NCI-H460 (cell line): ENCODE measurements at places on chromosomes 5 and 9. TPM values are rescaled to one million over a fixed set of nuclear protein-coding genes. Genes with fewer than 3 reads are reported as not detected.

DNA sequence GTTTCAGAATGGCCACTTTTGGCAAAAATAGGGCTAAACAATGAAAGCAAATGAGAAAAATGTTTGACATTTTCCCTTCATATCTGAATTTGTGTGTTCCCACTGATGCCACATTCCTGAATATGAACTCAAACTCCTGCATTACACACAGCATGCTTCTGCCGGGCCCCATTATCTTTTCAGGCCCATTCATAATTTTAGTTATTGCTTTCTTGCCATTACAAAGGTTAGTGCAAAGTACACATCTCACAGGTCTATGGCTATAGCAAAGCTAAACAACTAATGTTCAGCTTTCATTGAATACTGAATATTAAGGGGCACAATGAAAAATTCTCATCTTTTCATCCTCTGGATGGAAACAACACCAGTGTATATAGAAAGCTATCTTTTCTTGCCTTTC lies 568.9 kb upstream of the ZNF608 start:
- DNase-seq: no peak

- DNase-seq: no peak
Observed at GRCh38 chr5:179780362-179780761, 13.4 kb upstream of the LTC4S start.

DNA sequence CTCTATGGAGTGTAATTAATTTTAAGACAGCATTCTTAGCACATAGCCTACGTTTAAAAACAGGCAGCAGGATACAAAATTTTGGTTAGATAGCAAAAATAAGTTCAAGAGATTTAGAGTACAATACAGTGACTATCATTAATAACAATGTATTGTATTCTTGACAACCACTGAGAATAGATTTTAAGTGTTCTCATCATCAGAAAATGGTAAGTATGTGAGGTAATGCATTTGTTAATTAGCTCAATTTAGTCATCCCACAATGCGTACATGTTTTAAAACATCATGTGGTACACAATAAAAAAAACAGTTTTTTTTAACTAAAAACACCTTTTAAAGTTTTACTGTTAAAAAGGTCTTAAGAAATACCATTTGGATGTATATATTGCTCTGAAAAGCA lies 94.2 kb downstream of the MUSK start:
- DNase-seq: no peak

- no peak for DNase-seq
Observed at GRCh38 chr5:74622122-74622521, 18.4 kb downstream of the ENC1 start.

GRCh38 chr9:16915126-16915831 lies 44.8 kb upstream of the BNC2 start:
- no peak for DNase-seq

GRCh38 chr5:6280425-6281100 lies 97.8 kb downstream of the MED10 start:
- DNase-seq: no peak

DNA sequence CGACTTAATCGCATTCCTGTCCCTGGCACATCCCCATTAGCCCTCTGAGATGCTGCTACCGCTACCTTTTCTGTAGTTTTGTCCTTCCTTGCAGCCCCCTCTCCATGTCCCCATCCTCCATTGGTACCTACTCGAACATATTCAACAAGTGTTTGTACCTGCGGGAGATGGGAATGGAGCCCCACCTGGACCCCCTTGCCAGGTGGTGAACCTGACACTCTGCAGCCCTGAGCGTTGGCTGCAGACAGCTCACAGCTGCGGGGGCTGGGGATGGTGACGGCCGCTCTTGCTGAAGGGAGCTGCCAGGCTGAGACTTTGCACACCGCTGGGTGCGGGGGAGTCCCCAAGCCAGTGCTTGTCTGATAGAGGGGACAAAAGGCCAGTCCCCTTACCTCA lies 96.3 kb upstream of the DAP start:
- DNase-seq: no peak

DNA sequence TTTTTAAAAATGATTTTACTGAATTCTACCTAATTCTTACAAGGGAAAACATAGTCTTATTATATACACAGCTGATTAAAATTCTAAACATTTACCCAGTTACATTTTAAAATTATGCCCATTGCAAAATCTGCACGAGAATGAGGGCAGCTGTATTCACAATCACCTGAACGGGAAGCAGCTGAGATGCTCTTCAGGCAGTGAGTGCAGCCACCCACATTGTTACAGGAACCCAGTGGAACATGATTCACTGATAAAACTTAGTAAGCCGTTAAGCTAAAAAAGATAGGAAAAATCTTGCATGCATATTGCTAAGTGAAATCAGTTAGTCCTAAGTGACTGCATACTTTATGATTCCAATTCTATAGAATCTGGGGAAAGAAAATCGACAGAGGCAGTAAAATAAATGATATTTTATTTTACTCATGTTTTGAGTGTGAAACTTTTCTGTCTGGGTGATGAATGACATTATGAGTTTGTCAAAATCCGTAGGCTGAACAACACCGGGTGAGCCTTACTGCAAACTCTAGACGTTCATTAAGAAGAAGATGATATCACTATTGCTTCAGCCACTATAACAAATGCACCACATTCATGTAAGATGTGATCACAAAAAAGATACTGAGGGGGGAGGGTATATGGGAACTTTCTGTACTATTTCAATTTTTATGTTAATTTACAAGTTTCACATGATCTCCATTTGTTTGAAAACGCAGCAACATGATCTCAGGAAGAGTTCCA lies 39.1 kb upstream of the FLT4 start:
- no peak for DNase-seq

- no peak for DNase-seq
Observed at GRCh38 chr9:20208961-20209371, 413.3 kb downstream of the MLLT3 start.

- DNase-seq: no peak
Observed at GRCh38 chr5:645421-645820, 33.3 kb downstream of the CEP72 start.

DNA sequence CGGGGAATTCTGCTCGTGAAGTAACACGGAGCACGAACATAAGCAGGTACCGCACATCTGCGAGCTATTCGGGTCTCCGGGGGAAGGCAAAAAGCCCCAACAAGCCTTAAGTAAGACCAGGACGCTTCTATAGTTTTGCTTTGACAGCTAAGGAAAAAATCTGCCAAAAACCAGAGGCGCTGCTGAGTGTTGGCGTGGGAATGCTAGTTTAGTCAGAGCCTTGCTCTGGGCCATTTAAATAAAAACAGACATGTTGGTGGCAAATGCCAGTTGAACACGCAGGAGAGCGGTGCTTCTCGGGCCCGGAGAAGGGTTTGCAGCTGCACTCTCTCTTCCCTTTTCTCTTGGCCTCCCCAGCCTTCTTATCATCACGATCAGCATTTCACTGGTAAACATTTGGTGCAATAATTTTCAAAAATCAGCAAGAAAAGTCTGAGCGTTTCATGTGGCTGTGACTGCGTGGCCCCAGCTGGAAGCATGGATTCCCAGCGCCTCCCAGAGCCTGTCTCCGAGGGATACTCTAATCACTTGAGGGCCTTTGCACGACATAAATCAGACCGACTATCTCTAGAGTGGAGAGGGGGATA lies 6.4 kb upstream of the NOTCH1 start:
- no peak for DNase-seq

DNA sequence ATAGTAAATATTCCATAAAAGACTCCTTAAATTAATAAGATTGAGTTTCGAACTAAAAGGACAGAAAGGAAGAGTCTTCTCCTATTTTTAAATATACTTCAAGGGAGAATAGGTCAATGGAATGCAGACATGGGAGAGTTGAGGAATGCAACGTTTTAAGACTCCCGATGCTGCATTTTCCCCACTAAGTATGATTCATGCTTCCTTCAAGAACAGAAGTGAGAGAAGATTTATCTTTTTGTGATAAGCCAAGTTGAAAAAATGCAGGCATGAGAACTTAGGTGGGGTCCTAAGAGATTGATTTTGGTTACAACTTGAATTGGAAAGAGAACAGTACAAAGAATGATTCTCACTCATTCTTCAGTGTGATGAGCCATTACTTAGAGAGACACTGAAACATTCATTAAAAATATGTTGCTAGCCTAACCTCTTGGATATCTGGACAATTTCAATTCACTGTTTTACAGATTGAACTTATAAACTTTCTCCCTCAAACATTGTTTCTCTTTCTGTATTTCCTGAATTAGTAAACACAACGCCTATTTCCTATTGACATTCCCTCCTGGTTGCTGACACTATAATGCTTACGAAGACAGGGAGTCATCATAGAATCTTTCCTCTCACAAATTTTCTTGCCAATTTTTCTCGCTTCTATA lies 1666.1 kb upstream of the WWC1 start:
- DNase-seq: no peak

DNA sequence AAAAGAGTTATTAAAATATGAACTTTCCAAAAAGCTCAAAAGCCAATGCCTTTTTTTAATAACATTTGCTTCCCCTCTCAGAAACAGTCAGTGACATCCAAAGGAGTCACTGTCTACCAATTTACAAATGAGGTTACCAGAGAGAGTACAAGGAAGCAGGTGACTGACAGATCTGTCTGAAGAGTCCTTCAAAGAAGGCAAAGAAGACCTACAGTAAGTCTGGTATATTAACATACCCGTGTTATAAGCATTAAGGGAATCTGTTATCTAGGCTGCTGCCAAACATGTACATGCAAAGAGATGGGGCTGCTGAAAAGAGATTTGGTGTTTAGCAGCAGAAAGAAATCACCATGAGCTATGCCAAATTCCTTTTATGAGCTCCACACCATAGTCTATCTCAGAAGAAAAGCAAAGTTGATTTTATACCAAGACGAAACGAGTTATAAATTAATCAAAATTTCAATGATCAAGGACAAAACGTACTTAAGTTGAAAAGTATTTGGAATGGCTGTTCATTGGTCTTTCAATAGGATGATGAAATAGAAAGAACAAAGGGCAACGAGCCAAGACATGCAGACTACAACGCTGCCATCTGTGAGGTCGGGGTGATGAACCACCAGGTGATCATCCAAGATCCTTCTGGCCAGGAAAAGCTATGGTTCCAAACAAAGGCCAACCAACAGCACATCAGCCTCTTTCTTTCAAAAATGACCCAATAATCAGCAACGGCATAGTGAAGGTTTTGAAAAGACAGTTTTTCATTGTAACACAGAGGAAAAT lies 8.1 kb downstream of the PRELID2 start:
- DNase-seq: no peak

- DNase-seq: no peak
Observed at GRCh38 chr9:117414220-117414905, 494 bp downstream of the ASTN2 start.

GRCh38 chr5:108212775-108213346 lies 169.0 kb downstream of the FBXL17 start:
- DNase-seq: no peak

GRCh38 chr5:83552275-83552674 lies 80.7 kb downstream of the VCAN start:
- no peak for DNase-seq

- DNase-seq: no peak
Observed at GRCh38 chr9:109627042-109627441, 128.9 kb upstream of the PTPN3 start.

DNA sequence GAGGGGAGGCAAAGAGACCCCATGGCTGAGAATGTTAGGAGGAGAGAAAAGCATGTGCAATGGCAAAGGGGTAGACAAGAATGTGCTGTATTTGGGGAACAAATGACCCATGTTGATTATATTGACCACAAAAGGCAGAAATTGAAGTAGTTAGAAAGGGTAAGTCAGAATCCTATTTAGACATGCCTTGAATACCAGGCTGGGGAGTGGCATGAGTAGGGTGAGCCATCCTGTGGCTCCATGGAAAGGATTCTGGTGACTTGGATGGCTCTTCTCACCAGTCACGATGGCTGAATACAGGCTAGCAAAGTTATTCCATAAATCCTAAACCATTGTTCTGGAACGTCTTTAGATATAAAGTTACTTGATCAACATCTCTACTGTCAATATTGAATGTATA lies 73.4 kb upstream of the MEF2C start:
- no peak for DNase-seq

GRCh38 chr5:91144491-91145332 lies 238.4 kb downstream of the ARRDC3 start:
- no peak for DNase-seq

- no peak for DNase-seq
Observed at GRCh38 chr9:132238026-132238972, 76.4 kb downstream of the NTNG2 start.

GRCh38 chr9:133286523-133286922 lies 11.5 kb upstream of the ABO start:
- DNase-seq: no peak

DNA sequence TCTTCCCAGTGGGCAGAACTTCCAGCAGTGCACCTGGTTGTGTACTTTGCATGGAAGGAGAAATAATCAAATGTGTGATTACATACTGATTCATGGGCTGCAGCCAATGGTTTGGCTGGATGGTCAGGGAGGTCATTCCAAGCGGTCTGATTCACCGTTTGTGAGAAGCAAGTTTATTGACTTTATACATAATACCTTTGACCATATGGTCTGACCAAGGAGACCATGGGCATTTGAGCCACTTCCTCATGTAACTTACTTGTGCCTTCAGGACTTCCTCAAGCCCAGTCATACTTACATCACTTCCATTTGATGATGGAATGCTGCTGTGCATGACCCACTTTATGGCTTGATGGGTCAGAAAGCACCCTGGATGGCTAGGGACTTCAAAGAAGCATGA lies 41.1 kb downstream of the DAP start:
- no peak for DNase-seq

- DNase-seq: no peak
Observed at GRCh38 chr5:167503926-167504720, 787.3 kb upstream of the WWC1 start.

DNA sequence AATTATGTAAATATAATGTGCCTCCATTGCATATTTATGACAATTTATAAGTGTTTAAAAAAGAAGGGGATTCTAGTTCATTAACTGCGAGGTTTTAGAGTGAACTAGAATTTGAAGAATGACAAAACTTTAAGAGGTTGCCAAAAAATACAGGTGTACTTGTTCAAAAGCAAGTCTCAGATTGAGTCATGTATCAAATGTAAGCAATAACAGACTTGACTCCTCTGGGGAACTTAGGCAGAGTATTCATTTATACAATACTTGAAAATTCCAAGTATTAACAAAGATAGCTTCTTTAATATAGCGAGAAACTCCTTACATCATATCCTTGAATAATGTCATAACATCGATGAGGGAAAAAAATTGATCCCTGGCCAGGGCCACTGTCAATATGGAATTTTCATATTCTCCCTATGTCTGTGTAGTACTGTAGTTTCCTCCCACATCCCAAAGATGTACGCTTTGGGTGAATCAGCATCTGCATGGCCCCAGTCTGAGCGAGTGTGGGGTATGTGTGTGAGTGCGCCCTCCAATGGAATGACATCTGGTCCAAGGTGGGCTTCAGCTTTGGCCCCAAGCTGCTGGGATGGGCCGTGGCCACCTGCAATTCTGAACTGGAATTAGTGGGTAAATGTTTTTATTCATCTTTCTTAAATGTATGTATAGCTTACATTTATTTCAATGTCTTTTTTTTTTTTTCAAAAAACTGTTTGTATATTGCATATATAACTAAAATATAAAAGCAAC lies 70.1 kb downstream of the RIC1 start:
- no peak for DNase-seq

FOXD1 gene
- total RNA-seq: 15.6 and 16.6 TPM in 2 replicates

OR1Q1 gene
- not detected in 2 replicates for total RNA-seq

CBY3 gene
- not detected in 2 replicates for total RNA-seq

LCN12 gene
- 1.2 and 1.5 TPM in 2 replicates for total RNA-seq

CHSY3 gene
- 8.4 and 11.0 TPM in 2 replicates for total RNA-seq

SPINK4 gene
- not detected in 2 replicates for total RNA-seq

EPB41L4A gene
- 0.10 TPM in 1 of 2 replicates, not detected in the other for total RNA-seq

CCL27 gene
- total RNA-seq: 0.47 TPM in 1 of 2 replicates, not detected in the other

ANKRD20A1 gene
- 0.02 TPM in 1 of 2 replicates, not detected in the other for total RNA-seq
